ENCODE measurements at places on chromosomes 6 and 20. TPM values are rescaled to one million over a fixed set of nuclear protein-coding genes. Genes with fewer than 3 reads are reported as not detected.

GRCh38 chr20:53652859-53653517 is 59.3 kb upstream of the ZNF217 start:
- no peak for DNase-seq

GRCh38 chr6:149267072-149267471 is 50.4 kb upstream of the TAB2 start:
- DNase-seq: no peak

GRCh38 chr20:22354647-22355046 is 229.7 kb downstream of the FOXA2 start:
- DNase-seq: no peak

DNA sequence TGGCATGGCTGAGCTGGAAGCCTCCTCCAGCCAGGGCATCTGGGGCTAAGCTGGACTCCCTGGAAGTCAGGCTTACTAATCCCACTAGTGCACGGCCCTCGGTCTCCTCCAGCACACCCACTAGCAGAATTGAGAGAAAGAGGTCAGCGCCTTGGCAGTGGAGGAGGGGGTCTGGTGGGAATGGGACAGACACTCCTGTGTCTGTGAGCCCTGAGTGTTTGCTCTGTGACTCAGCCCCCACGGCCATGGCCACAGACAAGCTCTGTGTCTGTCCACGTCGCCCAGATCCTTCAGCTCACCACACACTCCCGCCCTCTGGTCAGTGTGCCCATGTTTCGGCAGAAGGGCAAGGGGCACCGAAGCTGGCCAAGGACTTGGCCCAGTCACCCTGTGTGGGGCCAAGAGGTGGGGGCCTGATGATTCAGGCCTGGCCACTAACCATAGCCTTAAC is 8.8 kb downstream of the MDFI start:
- no peak for DNase-seq

DNA sequence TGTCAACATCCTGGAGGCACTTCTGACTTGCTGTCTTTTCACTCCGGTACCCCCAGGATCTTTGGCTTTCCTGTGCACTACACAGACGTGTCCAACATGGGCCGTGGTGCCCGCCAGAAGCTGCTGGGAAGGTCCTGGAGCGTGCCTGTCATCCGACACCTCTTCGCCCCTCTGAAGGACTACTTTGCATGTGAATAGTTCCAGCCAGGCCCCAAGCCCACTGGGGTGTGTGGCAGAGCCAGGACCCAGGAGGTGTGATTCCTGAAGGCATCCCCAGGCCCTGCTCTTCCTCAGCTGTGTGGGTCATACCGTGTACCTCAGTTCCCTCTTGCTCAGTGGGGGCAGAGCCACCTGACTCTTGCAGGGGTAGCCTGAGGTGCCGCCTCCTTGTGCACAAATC is 12.0 kb upstream of the MAPRE1 start:
- DNase-seq: no peak

MAN1A1 gene
- total RNA-seq: 45.0 TPM

KCNQ2 gene
- total RNA-seq: 0.91 TPM

- DNase-seq: no peak
Measured at GRCh38 chr20:40993794-40994540, 34.7 kb upstream of the TOP1 start.

TMEM151B gene
- total RNA-seq: not detected

- DNase-seq: no peak
Measured at GRCh38 chr6:139386404-139386803, 12.0 kb upstream of the CITED2 start.

GRCh38 chr20:17624070-17624469 is 54.2 kb downstream of the DSTN start:
- DNase-seq: no peak

- peak; percentile 91 for DNase-seq
Measured at GRCh38 chr20:58650776-58651558, at the start of gene STX16. STX16 (plus strand) TSS chr20:58651283; CDS start chr20:58652007, 724 bp downstream.

FLRT3 gene
- 2.4 TPM for total RNA-seq

DNA sequence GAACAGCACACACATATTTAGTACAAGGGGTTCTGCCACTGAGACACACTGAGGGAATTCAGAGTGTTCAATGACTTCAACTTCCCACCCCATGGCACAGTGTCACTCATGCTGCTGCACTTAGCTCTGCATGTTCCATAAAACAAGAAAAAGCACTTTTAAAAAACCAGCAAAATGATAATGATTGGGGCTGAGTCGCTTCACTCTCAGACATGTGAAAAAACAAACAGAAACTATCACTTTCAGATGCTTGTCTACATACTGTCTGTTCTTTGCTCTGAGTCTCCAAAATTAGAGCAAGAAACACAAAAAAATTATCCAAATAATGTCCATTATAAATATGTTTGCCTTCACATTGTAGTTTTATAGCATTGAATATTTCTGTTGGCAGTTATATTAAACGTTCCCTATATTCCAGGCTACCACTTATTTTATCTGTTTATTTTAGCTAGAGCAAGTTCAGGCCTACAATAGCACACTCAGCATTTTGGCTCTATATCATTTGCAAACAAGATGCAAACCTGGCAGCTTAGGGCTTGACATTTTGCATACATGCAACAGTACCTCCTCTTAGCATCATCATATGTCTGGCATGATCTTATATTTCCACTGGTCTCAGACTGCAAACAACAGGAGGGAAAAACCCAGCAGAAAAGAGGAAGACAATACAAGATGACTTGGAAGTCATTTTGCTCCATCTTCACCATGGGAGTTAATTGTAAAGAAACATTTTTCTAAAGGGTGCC is 398.8 kb downstream of the HACE1 start:
- DNase-seq: no peak

DYNLT2 gene
- total RNA-seq: 0.59 TPM

DNA sequence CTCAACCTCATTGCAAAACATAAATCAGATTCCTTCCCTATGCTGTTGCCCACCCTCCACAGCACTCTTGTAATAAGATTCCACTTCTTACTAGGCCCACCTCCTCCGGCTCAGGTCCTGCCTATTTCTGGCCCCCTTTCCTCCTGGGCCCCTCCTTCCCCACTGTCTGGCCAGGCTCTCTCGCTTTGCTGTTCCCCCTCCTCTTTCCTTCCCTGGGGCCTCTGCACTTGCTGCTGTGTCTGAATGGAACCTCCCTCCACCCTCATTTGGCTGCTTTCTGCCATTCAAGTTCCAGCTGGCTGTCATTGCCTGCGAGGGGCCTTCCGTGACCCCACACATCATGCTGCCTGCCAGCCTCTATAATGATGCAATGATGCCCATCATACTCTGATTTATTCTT is 38.9 kb downstream of the ARHGAP40 start:
- DNase-seq: no peak

- no peak for DNase-seq
Measured at GRCh38 chr20:6756693-6757595, 10.5 kb upstream of the BMP2 start.

DNA sequence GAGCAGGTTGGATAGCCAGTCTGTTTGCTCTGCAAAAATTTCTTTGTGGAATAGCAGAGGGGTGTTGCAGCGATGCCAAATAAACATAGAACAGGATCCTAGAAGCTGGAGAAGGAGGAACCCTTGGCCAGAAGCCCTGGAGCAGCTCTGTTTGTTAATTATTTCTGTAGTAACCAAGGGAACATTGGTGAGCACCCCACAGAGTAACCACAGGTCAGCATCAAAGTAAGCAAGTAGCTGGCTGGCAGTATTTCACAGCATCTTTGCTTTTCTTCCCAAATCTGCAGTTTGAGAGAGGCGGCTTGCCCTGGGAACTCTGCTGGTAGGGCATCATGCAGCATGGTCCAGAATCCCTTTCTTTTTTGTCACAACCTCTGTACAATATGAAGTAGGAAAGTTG is 12.7 kb upstream of the APMAP start:
- no peak for DNase-seq

DNA sequence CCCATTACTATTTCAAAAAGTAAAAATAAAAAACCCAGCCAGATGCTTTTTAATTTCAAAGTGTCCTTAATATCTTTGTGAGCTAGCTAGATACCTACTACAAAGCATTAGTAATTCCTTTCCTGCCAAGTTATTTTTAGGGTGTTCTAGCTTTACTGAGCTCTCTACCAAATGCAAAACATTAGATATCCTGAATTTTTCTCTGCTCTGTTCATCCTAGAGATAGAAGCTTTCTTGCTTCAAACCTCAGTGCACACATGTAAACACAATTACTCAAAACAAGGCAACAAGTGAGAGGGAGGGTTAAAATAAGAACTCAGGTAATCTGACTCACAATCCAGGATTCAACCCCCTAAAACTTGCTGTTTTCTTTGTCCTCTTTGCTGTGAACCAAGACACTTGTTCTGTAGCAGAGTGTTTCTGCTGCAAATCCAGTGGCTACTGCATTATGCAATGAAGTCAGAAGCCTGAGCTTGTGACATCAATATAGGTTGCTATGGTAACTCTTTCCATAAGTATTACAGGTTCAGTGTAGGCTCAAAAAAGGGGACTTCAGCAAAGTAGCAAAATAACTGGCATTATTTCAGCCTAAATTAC is 72.6 kb upstream of the STXBP5 start:
- DNase-seq: no peak

DNA sequence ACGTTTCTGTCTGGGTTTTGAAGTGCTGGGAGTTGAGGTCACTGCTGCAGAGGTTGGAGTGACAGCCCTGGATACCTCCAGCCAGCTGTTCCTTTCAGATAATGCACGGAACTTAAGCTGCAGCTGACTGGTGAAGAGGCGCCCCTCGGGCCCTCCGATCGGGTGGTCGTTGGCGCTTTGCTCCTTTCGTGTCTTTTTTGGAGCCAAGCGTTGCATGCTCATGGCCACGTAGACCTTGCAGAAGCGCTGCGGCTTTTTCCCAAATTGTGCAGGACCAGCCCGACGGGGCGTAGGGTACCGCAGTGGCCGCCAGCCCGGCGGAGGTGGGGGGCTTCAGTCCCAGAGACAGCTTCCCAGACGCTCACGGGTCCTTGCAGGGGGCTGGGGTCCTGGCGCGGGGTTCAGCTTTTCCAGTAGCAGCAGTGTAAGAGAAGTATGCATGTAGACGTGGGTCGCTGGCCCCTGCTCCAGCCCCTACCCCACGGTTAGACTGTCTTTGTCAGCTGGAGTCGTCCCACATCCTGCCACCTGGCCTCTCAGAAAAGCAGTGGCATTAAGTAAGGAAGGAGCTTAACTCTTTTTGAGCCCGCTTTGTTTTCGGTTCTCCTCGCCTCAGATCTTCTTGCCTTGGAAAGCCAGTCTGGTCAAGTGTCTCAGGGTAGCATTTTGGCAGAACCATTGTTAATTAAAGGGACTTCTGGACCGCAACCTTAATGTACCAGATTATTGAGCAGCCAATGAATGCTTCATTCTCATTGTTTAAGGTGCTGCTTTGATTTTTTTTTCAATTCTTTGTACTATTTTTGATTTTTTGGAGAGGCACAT is 838 bp downstream of the TNFAIP3 start:
- DNase-seq: no peak

ZNF334 gene
- 0.99 TPM for total RNA-seq

GRCh38 chr6:137389150-137389704 is 105.0 kb downstream of the OLIG3 start:
- no peak for DNase-seq

Data from left cardiac atrium (tissue), 4 donors.